ENCODE measurements at places on chromosomes 13 and 19.
A peak's percentile ranks its signal among the peaks of the same experiment; 100 is the strongest.

GRCh38 chr19:46475986-46476385 is 4.6 kb upstream of the PNMA8A start:
- peak; percentile 30 for DNase-seq
- no peaks in the 10 kb centered on the region for H3K36me3 ChIP-seq
- no peak overlapping the region for H3K4me3 ChIP-seq
- no peaks in the 10 kb centered on the region for H3K27me3 ChIP-seq

DNA sequence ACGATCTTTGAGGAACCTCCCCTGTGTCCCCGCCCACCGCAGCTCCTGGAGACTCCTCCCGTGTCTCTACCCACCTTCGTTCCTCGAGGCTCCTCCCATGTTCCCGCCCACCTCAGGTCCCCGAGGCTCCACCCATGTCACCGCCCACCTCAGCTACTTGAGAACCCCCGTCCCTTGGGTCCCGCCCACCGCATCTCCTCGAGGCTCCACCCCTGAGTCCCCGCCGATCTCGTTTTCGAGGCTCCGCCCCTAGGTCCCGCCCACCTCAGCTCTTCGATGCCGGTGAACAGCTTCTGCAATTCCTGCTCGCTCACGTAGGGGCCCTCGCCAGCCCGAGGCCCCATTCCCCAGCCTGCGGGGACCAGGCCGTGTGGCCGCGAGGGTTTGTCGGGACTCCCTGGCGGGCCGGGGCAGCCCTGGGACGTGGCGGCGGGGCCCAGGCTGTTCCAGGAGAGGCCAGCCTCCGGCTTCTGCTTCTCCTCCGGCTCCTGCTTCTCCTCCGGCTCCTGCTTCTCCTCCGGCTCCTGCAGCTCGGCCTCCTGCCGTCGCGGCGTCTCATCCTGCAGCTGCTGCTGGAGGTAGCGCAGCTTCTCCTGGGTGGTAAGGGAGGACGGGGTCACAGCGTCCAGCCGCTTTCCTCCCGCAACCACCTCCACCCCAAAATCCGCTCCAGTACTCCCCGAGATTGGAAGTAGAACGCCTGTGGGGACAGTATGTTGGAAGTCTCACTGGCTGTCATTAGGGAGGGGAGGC is 16.7 kb downstream of the TSKS start:
- H3K4me3 ChIP-seq: no peak overlapping the region
- peaks cover 3% of the 10 kb centered on the region for H3K4me1 ChIP-seq
- H3K27ac ChIP-seq: no peak overlapping the region
- no peak for DNase-seq
- H3K36me3 ChIP-seq: no peaks in the 10 kb centered on the region

- H3K4me1 ChIP-seq: peaks cover 36% of the 10 kb centered on the region
- H3K27ac ChIP-seq: no peak overlapping the region
- H3K4me3 ChIP-seq: no peak overlapping the region
- no peaks in the 10 kb centered on the region for H3K27me3 ChIP-seq
- H3K36me3 ChIP-seq: peaks cover 9% of the 10 kb centered on the region
These were observed 35.6 kb downstream of the RASA3 start for GRCh38 chr13:114096811-114097211.

DNA sequence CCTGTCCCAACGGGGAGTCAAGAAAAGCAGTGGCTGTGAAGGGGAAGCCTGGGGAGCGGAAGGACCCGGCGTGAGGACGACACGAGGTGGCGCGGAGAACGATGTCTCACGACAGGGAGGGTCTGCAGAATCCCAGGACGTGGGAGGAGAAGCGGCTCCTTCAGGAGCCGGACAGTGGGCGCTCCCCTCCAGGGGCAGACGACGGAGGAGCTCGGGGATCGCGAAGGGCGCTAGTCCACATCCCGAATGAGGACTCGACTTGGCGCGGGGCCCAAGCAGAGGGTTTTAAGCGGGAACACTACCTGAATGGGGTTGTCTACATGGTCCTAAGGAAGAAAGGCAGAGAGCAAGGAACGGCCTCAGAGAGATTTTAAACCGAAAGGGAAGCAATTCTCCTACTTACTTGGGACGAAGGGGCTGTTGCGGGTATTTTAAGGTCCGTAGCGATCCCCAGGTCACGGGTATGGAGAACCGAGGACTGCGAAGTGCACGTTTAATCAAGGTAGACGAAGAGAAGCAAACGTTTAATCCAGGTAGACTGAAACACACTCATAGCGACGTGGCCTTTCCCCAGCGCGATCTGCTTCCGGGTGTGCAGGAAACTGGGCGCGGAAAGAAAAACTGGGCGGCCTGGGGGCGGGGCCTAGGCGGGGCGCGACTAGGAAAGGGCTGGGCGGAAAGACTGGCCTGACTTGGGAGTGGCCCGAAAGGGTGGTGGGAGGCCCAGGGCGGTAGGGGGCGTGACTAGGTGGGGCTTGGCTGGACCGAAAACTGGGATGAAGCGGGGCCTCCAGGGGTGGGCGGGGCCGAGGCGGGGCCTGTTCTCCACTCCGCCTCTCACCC is at the start of gene ZNF841:
Gene ZNF841, minus strand, starts transcription at position 594 of the 843 bp plus-strand sequence. CDS start 10,964 bp downstream, outside the sequence.
- no peaks in the 10 kb centered on the region for H3K27me3 ChIP-seq
- peak within 1 kb of the TSS; percentile 94 for H3K4me3 ChIP-seq
- H3K4me1 ChIP-seq: peaks cover 3% of the 10 kb centered on the region

- H3K36me3 ChIP-seq: no peaks in the 10 kb centered on the region
- DNase-seq: no peak
- H3K27me3 ChIP-seq: no peaks in the 10 kb centered on the region
These were observed 112.3 kb downstream of the MIPEP start for GRCh38 chr13:23776698-23777574.

DNA sequence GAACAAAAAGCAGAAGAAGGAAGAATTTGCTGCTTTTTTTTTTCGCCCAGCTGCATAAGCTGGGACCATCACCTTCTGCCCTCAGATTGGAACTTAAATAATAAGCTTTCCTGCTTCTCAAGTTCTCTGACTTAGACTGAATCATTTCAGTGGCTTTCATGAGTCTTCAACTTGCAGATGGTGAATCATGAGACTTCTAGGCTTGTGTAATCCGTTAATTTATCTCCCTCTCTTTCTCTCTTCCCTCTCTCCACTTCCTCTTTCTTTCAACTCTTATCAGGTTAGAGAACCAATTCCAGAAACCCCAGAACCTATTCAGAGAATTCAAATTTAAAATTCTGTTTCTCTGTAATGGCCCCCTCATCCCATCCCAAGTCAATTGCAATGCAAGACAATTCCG is 1153.7 kb downstream of the PCDH9 start:
- H3K4me1 ChIP-seq: no peaks in the 10 kb centered on the region
- H3K36me3 ChIP-seq: no peaks in the 10 kb centered on the region
- H3K4me3 ChIP-seq: no peak overlapping the region
- H3K27me3 ChIP-seq: no peaks in the 10 kb centered on the region

DNA sequence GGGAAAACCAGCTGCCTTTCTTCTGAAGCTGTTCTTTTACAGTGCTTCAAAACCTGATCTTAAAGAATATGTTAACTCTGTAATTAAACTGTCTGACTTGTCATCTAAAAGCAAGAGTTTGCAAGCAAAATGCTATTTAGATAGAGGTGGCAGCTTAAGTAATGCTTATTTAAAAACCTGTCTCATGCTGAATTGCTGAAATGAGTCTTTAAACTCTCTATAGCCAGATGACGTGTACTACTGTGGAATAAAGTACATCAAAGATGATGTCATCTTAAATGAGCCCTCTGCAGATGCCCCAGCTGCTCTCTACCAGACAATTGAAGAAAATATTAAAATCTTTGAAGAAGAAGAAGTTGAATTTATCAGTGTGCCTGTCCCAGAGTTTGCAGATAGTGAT is 22.9 kb downstream of the ITM2B start:
- H3K27me3 ChIP-seq: no peaks in the 10 kb centered on the region
- no peak for DNase-seq
- H3K27ac ChIP-seq: no peak overlapping the region
- H3K36me3 ChIP-seq: peaks cover 18% of the 10 kb centered on the region
- no peak overlapping the region for H3K4me3 ChIP-seq

GRCh38 chr19:5145521-5146511 is 176.9 kb downstream of the KDM4B start:
- H3K36me3 ChIP-seq: peaks cover 63% of the 10 kb centered on the region
- DNase-seq: no peak
- no peak overlapping the region for H3K4me3 ChIP-seq
- H3K27ac ChIP-seq: no peak overlapping the region
